ENCODE measurements at places on chromosomes 5 and 9.

DNA sequence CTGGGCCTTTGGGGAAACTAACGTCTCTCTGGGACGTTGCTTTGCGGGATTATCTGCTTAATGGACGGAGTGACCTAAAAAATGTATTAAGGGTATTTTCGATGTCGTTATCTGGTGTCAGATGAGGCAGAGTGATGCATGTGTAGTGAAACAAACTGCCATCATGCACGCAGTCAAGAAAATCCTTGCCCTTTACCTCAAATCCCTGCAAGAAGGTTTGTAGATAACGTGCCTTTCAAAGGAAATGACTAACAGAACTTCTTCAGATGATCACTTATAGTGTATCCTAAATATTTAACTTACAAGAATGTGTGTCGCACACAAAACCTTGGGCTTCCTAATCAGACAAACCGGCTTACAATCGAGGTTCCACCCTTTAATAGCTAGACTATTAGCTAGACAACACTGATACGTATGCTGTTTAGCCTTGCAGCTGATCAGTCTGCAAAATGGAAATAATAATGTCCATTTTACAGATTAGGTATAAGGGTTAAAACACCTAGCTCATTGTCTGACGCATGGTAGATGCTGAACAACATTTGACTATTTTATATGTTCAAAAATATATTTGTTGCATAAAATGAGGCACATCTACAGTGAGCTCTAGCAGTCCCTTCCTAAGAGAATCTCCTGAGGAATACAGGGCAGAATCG, 541 bp upstream of the TBCA start:
- DNase-seq, result no peak

GRCh38 chr9:37968228-37968701, 64.3 kb upstream of the SLC25A51 start:
- no peak for DNase-seq

- no peak for DNase-seq
Observed at GRCh38 chr5:76180814-76181805, 97.9 kb downstream of the SV2C start.

DNA sequence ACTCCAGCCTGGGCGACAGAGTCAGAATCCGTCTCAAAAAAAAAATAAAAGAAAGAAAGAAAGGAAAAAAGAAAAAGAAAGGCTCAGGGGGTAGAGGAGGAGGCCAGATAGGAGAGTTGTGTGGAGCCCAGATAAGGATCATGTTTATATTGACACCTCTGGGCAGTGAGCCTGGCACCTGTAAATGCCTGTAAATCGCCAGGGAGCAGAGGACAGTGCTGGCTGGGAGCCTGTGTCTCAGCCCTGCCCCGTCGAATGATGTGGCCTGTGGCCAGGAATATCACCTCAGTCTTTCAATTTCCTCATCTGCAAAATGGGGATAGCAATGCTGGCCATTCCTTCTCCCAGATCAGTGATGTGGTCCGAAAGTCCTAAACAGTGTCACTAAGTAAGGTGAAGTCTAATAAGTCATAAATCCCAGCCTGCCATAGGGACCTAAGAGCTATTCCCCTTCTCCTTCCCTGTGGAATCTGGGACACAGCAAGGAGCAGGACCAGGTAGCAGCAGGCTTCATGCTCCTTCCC, 10.3 kb upstream of the ABO start:
- no peak for DNase-seq

DNA sequence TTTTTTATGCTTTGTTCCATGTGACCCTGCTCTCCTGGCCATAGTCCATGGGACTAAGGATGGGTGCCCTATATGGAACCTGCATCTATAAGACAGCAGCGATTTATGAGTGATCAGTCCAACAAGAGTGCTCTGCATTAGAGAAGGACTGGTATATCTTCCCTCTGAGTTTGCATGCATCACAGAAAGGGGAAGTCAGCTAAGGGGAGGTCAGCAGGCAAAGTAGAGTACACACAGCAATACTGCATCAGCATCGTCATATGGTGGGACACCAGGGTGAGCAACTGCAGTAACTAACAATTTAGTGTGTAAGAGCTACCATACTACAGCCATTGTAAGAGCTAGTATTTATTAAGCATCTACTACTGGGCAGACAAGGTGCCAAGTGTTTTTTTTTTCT, 311.3 kb downstream of the NDUFS4 start:
- no peak for DNase-seq

DNA sequence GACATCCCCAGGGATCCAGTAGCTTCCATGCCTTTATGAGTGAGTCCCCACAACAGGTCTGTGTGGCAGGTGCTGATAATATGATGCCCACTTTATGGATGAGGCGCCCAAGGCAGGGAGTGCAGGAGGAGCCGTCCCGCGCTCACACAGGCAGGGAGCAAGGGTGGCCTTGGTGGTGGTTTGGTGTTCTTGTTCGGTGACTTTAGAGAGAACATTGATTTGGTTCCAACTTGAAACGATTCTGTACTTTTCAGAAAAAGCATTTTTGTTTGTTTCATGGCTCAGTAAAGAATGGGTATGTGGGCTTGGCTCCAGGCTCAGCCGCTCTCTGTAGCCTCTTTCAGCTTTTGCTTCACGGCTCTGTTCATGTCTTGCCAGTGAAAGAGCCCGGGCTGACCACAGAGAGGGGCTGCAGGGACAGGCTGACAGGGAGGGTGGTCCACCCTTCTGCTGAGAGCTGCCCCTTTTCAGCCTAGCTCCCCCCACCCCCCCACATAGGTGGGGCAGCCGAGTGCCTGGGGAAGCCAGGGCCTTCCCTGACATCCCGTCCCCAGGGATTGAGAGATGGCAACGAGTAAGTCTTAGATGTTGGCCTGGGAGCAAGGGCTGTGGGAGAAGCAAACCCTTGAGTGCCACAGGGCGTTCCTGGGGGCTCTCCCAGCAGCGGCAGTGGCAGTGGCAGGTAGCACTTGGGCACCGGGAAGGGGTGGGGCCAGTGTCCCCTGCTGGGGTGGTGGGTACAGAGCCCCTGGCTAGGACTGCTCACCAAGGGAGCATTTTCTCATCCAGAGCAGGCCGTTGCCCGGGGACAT, 28.0 kb downstream of the NCS1 start:
- DNase-seq, result no peak

GRCh38 chr5:160744268-160745101, 107.5 kb downstream of the ATP10B start:
- DNase-seq, result no peak

GRCh38 chr9:71465392-71465791, 302.9 kb downstream of the CEMIP2 start:
- no peak for DNase-seq

DNA sequence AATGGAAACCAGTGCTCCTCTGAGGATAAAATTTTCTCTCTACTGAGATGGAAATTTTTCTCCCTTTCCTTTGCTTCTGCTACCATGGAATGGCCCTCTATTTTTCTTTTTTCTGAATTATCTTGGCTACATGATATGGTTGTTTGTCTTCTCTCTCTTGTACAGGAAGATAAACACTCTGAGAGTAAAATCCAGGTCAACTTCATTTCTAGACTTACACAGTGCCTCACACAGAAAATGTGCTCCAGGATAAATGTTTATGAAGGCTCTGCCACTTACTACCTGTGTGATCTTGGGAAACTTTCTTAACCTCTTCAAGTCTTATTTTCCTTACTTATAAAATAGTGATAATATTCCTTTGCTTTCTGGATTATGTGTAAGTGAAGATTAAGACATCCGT, 153.9 kb downstream of the PRELID2 start:
- DNase-seq, result no peak

Measured in left ventricle myocardium superior (tissue), 1 donor.